SHP77 treated with DMSO at 0.1 percent for 48 hours (cell line): ENCODE measurements at places on chromosomes 13 and 19.

DNA sequence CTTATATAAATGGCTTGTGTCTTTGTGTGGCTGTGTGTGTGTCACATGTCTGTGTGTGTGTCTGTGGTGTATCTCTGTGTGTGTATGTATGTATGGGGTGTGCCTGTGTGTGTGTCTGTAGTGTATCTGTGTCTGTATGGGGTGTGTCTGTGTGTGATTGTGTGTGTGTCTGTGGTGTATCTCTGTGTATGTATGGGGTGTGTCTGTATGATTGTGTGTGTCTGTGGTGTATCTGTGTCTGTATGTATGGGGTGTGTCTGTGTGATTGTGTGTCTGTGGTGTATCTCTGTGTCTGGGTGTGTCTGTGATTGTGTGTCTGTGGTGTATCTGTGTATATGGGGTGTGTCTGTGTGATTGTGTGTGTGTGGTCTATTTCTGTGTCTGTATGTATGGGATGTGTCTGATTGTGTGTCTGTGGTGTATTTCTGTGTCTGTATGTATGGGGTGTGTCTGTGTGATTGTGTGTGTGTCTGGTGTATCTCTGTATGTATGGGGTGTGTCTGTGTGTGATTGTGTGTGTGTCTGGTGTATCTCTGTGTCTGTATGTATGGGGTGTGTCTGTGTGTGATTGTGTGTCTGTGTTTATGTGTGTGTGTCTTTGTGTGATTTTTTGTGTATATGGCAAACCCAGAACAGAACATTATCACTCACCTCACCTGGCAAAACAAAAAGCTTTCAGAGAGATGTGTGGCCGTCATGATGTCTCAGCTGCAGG, 56.1 kb upstream of the MCF2L start:
- no peak for DNase-seq

- no peak for DNase-seq
These were observed 10.0 kb downstream of the IQCN start for GRCh38 chr19:18264137-18264854.

DNA sequence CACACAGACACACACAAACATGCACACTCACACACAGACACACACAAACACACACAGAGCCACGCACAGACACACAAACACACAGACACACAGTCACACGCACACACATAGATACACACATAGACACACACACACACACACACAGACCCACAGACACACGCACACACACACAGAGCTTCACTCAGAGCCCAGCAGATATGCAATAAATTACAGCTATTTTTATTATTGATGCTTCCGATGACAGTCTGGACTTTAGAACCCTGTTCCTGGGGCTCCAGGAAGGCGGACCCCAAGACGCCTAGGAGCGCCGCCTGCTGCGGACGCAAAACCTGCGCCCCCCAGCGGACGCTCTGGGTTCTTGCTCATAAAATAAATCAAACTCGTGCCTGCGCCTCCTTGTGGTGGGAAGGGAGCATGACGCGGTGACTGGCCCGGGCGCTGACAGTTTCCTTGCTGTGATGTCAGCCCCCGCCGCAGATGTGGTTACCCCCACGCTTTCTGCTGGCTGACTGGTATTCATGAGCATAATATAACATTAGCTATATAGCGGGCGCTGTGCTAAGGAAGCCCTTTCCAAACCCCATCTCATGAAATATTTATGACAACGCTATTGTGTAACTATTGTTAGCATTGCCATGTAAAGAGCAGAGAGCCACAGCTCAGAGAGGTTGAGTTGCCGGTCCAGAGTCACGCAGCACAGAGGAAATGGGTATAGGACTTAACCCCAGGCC, 64.4 kb upstream of the TM9SF2 start:
- peak; percentile 54 for DNase-seq

GRCh38 chr13:42548731-42549551, 25.0 kb upstream of the TNFSF11 start:
- no peak for DNase-seq

GRCh38 chr19:5182751-5183150, 157.9 kb downstream of the PTPRS start:
- DNase-seq: no peak

DNA sequence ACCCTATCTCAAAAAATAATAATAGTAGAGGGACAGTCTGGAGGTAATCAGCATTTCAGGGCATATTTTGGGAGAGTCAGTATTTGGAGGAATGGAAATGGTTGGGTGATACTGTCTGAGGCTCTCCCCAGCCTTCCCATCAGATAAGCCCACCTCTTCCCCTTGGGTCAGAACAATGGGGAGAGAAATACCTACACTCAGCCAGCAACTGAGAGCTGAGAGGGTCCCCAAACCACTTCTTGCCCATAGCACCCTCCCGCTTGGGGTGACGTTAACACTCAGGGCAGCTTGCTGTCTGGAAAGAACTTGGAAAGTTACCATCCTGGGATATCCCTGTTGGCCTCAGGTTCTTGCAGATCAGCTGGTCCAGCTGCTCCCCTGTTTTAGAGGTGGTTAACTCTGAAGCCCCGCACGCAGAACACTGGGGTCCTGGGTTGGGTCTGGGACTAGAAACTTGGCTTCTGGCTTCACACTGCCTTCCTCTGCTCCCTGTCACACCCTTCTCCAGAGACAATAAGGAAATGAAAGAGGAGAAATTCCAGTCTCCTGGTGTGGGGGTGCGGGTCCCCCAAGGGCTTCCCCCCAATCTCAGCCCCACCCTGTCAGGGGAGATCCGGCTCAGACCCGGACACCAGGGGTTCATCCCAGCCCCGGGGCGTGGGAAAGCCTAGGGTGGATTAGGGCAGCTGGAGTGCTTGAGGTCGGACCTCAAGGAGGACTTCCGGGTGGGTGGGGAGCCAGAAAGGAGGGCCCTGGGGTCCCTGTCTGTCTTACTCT, 2.5 kb downstream of the FOXA3 start:
- no peak for DNase-seq

GRCh38 chr19:11034449-11035213, 54.6 kb upstream of the LDLR start:
- DNase-seq: no peak

- no peak for DNase-seq
These were observed 54.4 kb downstream of the MLLT1 start for GRCh38 chr19:6225232-6225865.

GRCh38 chr19:54803410-54803809, at the start of gene KIR2DL4:
Gene KIR2DL4 (plus strand): TSS chr19:54803610. CDS start chr19:54803652, 42 bp downstream.
- DNase-seq: no peak

DNA sequence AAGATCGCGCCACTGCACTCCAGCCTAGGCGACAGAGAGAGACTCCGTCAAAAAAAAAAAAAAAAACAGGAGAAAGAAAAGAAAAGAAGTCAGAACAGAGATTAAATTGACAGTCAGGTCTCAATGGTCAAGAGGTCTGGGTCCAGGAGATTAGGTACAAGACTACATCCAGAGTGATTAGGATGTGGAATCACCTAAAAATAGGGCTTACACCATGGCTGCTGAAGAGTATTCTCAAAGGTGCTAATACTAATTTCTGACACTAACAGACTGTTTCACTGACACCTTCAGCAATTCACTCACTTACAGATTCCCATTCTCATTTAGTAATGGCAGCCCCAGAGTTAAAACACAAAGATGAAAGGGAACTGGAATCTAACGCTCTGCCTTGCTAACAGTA, 91.7 kb downstream of the TBC1D4 start:
- no peak for DNase-seq

- peak; percentile 57 for DNase-seq
These were observed 839 bp upstream of the CKAP2 start for GRCh38 chr13:52454459-52454819.

GRCh38 chr19:56252699-56253422, 19.7 kb upstream of the EDDM13 start:
- no peak for DNase-seq

DNA sequence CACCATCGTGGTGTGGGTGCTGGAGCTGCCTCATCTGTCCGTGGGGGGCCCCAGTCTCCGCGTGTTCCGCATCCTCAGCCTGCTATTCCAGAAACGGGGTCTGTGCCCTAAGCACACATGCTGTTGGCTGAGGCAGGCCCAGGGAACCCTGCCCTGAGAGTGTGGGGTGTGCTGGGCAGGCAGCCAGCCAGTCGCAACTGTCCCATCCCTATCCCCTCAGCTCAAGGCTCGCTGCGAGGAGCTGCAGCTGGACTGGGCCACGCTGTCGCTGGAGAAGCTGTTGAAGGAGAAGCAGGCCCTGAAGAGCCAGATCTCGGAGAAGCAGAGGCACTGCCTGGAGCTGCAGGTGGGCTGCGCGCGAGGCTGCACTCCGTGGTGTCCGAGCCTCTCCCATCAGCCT, 21.9 kb downstream of the PLEKHJ1 start:
- DNase-seq: no peak

DNA sequence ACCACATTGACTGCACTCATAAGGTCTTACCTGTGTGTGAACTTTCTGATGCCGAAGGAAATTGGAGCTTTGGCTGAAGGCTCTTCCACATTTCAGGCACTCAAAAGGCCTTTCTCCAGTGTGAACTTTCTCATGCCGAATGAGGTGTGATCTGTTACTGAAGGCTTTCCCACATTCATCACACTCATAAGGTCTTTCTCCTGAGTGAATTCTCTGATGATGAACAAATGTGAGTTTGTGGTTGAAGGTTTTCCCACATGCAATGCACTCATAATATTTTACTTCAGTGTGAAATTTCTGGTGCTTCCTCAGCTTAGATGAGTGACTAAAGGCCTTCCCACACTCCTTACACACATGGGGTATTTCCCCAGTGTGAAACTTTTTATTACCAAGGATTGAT, 5.7 kb downstream of the ZNF132 start:
- no peak for DNase-seq

GRCh38 chr13:29957320-29957719, 106.9 kb upstream of the UBL3 start:
- DNase-seq: no peak

DNA sequence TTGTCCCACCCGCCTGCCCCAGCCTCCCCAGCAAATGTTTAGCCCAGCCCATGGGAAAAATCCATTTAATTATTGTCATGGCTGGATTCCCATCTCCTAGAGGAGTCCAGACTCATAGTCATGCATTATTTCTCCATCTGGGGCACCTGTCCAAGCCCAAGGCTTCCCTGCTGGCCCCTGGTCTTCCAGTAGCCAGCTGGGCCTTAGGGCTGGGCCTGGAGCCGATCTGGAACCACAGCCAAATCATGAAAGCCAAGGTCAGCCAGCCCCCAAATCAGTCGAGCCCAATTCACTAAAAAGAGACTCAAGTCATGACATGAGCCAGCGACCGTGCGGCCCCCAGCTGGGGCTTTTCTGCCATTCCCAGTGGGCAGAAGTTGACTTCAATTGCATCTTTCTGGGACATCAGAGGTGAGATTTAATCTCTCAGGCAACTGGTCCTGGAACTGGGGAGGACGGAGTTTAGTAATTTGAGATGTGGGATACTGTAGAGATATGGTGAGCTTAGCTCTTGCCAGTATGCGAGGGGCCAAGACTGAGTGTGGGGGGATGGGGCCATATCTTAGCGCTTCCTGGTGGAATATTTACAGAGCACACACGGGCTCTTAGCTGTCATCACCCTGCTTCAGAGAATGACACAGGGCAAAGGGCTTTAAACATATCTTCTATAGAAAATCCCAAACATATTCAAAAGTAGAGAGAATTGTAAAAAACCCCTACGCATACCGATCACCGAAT, 9.4 kb upstream of the PGLYRP2 start:
- no peak for DNase-seq

- no peak for DNase-seq
These were observed 8.0 kb downstream of the UBXN6 start for GRCh38 chr19:4449639-4450028.

GRCh38 chr19:51183629-51184028, 41.3 kb upstream of the CD33 start:
- no peak for DNase-seq

DNA sequence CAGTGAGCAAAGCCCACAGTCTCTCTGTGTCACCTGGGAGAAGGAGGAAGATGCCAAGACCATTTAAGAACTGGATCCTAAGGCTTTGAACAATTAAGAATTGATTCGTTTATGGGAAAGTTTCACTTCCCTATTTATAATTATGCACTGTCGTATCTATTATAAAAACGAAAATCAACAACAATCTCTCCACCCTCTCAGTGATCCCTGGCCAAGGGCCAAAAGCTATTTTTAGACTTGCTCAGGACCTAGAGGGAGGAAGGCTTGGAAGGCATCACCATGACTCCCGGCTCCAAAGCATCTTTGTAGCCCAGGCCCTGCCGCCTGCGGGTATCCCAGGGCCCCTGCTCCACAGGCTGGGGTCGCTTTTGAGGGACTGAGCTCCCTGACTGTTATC, 1.3 kb downstream of the RHPN2 start:
- DNase-seq: no peak

DNA sequence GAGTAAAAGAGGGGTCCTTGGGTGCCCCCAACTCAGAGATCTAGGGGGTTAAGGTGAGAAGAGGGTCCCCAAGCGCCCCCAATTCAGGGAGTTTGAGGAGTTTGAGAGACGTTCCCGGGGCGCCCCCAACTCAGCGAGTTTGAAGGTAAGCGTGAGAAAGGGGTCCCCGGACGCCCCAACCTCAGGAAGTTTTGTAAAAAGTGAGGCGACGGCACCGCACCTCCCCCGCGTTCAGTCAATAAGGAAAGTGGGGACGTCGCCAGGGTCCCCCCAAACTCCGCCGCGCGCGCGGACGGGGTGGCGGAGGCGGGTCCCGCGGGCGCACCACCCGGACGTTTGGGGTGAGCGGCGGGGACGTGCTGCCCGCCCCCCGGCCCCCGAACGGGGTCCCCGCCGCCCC, 353 bp downstream of the RFX2 start:
- no peak for DNase-seq

DNA sequence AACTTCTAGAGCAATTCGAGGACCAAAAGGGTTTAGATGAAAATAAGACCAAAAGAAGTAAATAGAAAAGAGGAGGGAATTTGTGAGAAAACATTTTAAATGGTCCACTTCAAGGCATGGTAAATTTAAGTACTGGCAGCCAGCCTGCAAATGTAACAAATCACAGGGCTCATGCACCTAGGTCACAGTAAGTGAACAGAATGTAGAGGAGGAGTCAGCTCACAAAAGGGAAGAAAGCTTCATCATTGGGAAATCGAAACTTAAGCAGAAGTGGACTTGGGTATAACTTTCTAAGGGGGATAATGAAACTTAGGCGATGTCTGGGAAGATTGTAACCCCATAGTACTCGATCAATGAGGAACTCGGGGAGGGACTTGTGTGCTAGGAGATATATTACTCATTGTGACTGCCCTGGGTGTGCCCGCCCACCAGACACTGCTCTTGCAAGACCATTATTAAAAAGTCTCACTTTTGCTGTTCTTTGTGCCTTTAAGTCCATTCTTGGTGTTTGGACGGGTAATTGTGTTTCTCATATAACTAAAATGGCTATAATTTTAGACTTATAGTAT, 1053.6 kb upstream of the MIR17HG start:
- DNase-seq: no peak

DNA sequence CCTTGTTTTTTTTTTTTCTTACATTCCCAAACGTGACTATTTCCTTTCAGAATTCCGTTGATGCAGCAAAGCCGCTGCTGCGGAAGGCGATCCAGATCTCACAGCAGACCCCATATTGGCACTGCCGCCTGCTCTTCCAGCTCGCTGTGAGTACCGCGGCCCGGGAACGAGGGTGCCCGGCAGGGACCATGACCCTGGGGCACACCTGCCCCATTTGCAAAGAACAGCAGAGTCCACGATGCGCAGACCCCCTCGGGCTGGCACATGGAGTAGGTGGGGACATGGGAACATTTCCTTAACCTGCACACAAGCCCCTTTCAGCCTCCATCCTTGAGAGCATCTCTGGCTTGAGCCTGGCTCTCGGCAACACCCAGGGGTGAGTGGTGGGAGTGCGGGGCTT, 16.5 kb downstream of the MAU2 start:
- DNase-seq: no peak
